ENCODE measurements at places on chromosomes 1 and 21. TPM values are rescaled to one million over a fixed set of nuclear protein-coding genes. Genes with fewer than 3 reads are reported as not detected.

GRCh38 chr1:152419917-152420316 lies 5.9 kb upstream of the CRNN start:
- no peak for DNase-seq

SMCP gene
- not detected for total RNA-seq

GRCh38 chr1:104592926-104593325 lies 843.2 kb downstream of the AMY1C start:
- DNase-seq, result no peak

KIF17 gene
- 1.5 TPM for total RNA-seq

All from left lobe of liver (tissue), 2 donors.